Muscle of leg (tissue), 16 donors: ENCODE measurements at places on chromosomes 2 and 18.

- DNase-seq: no peak
Measured at GRCh38 chr2:112706170-112706664, 14.6 kb upstream of the NT5DC4 start.

GRCh38 chr18:55748227-55748738, 160.3 kb upstream of the TCF4 start:
- no peak for DNase-seq

DNA sequence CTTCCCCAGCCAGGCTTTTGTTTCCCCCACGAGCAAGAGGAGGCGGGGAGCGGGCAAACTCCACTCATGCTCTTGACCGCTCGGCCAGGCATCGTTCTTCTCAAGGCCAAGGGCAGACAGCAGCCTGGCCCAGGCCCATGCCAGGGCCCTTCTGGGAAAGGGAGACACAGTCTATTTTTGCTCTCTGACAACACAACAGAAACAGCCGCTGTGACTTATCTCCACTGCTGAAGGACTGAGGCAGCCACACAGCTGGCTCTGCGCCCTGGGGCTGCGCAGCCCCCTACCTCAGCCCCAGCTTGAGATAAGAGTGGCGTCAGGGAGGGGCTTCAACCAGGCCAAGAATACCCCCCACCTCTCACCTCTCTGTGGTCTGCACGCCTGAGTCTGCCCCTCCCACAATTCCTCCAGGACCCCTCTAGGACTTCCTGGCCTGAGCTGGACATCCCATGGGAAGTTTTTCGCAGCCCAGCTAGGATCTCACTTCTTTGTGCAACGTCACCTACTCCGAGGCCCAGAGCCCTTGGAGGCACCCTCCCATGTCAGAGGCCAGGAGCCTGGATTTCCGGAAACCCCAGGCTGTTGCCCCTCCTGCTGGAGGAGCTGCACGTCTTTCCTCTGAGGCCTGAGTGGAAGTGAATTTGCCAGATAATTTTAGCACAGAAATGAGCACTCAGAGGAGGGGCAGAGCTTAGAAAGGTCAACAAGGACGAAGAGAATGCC, 118.9 kb upstream of the OTOS start:
- DNase-seq: peak; percentile 80

DNA sequence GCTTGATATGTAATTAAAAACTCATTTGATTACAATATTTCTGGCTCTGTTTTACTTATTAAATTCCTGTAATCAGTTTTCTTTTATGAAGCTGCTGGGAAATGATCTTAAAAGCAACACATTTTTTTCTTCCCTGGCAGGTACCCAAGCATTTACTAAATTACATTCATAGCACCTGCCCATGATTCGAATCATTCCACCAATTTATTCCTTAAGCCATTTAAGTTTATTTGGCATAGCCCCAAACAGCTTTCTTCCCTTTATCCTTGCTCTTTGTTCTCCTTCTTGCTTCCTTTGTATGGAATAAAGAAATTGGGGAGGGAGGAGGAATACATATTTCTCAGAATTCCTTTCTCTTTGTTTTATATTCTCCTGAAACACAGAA, 241.3 kb downstream of the AGPS start:
- DNase-seq: peak; percentile 51

GRCh38 chr2:200665626-200666453, 80.0 kb downstream of the AOX1 start:
- no peak for DNase-seq

GRCh38 chr2:55923982-55924321, 370 bp upstream of the EFEMP1 start:
- no peak for DNase-seq

DNA sequence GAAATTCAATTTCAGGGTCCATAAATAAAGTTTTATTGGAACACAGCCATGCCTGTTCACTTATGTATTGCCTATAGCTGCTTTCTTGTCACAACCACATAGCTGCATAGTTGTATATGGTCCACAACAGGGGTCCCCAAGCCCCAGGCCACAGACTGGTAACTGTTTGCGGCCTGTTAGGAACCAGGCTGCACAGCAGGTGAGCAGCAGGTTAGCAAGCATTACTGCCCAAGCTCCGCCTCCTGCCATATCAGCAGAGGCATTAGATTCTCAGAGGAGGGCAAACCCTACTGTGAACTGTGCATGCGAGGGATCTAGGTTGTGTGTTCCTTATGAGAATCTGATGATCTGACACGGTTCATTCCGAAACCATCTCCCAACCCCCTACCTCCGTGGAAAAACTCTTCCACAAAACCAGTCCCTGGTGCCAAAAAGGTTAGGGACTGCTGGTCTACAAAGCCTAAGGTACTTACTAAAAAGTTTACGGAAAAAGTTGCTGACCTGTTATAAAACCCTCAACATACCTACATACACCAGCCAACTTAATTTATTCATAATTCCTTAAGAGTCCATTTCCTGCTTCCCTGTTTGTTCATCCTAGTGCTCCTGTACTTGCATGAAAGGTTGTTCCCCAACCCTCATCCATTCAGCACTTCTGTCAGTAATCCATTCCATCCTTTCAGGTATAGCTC, 40.1 kb downstream of the NDUFAF7 start:
- DNase-seq: no peak

GRCh38 chr2:224584111-224584784, 915 bp downstream of the CUL3 start:
- DNase-seq: peak; percentile 68

DNA sequence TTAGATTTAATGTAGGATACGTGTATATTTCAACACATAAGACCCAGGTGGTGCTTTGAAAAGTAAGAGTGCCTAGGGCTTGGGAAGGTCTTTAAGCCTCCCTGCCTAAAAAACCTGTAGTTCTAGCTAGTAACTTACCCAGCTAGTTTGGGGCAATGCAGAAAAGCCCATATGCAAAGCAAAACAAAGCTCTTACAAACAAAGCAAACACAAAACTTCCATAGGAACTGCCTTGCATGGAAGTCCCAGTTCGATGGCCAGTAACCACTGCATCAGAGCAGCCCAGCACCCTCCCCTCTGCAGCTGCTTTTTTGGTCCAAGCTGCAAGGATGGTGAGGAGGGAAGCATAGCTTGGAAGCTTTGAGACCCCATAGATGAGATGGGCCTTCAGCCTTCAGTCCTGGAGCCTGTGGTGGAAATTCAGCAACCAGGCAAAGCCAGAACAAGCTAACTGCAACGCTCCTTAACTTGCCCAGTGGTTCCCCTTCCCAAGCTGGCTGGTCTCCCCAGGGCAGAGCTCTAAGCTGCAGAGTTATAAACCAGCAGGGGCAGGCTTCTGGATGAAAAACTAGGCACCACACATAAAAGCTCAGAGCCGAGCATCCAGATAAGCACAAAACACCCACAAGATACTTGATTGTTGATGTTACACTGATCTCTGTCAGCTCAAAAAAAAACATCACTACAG, 16.2 kb downstream of the C2orf76 start:
- DNase-seq: no peak

GRCh38 chr2:143452817-143453451, 323.7 kb downstream of the ARHGAP15 start:
- DNase-seq: no peak

GRCh38 chr18:48663931-48664847, 125.4 kb downstream of the CTIF start:
- DNase-seq: peak; percentile 43

DNA sequence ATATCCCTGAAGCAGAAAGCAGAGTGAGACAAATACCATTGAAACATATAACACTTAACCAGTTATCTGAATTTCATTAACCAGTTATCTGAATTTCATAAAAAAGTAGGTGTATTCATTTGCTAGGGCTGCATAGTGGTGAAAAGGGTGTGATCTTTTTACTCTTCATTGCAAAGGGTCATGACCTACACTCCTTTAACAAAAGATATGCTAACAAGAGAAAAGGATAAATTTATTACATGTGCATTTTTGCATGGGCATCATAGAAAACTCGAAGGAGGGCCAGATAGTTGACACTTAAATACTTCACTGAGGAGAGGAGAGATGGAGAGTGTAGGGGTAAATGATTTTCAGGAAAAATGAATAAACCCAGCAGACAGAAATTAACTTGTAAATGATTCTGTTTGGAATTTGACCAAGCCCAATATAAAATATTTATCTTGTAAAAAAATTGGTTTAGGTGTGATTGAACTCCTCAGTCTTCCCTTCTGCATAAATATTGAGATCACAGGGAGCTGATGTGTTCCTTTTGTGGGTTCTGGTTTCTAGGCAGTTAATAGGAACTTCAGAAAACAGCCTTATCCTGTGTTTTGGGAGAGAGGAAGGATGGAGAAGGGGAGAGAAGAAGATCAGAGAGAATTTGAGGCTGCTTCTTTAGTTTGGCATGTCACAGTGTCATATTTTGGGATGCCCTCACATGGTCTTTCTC, 372.5 kb upstream of the SYT4 start:
- no peak for DNase-seq

DNA sequence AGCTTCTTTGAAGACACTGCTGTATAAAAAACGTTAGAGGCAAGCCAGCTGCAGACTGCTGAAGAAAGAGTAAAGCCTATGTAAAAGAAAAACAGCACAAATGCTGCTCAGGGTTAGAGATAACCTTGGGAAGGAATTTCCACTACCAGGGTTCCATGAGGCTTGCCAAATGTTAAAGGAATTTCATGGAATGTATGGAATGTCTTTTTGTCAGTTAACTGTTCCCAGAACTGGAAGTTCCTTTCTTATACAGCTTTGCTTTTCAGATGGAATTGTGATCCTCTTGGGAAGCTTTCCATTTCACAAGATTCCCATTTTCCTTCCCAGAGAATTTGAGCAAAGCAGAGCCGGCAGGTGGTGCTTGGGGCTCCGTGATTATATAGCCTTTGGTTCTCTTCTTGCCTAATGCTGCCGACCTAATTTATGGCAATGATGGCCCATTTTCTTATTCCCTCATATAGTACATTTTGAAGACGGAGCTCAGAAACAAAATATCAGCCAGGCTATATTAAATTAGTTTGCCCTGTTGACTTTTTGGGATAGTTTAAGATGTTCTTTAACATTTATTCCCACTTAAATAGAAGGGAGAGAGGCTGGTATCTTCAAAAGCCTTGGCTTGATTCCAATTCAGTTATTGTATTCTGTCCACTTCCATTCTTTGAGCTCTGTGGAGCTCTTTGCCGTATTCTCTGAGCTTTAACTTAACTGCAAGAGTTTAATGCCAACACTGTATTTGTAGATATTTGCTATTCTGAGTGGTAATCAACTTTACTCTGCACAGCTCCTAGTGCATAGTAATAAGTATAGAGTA, 162.3 kb downstream of the PHLPP1 start:
- DNase-seq: peak; percentile 82

- no peak for DNase-seq
Measured at GRCh38 chr2:126503476-126503875, 152.5 kb upstream of the GYPC start.

- DNase-seq: no peak
Measured at GRCh38 chr2:25964891-25965290, 17.4 kb downstream of the KIF3C start.

DNA sequence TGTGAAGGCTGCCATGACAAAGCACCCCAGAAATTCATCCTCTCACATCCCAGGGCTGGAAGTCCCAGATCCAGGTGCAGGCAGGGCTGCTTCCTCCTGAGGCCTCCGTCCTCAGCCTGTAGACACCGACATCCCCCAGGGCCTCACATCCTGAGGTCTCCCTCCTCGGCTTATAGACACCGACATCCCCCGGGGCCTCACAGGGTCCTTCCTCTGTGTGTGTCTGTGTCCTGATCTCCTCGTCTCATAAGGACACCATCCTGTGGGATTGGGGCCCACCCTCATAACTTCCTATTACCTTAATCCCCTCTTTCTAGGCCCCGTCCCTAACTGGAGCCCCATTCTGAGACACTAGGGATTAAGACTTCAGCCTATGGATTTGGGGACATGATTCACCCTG, 92.0 kb upstream of the SNTG2 start:
- DNase-seq: no peak
